ENCODE measurements at places on chromosomes 4 and X.
A peak's percentile ranks its signal among the peaks of the same experiment; 100 is the strongest.

DNA sequence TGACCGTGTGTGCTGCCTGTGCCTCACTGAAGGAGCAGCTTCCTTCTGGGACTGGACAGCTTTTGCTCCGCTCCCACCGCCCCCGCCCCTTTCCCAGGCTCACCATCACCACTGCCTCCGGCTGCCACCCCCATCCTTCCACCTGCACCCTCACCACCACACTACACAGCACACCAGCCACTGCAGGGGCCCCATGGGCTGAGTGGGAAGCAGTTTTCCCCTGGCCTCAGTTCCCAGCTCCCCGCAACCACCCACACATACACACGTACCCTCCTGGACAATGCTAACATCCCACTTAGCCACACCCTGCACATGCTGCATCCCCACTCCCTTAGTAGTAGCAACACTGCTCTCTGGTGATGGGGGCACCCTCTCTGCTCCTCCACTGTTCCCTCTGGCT is 29.6 kb upstream of the COX18 start:
- no peak for DNase-seq

DNA sequence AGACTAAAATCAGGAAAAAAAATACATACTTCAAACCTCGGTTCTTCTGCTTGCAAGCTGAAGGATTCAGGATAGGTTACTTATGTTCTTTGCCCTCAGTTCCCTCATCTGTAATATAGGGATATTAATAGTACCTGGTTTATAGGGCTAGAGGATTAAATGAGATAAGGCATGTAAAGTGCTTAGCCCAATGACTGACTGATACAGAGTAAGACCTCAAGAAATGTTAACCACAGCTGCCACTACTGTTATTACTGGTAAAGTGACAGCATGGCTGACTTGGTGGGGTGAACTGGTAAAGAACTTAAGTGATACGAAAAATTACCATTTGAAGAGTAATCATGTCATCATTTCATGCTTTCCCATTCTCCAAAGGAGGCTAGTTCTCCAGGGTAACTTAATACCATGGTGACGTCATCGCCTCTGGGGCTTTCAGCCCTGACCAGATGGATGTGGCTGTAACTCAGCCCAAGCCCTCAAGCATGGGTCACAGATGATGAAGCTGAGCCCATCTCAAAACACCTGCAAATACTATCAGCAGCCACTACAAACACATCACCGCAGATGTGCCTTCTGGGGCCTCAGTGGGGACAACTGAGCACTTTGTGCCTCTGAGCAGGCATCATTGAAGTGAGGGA is 44.5 kb upstream of the SCML1 start:
- DNase-seq = peak; percentile 90

- no peak for DNase-seq
Measured at GRCh38 chr4:37872310-37872988, 18.4 kb upstream of the TBC1D1 start.

DNA sequence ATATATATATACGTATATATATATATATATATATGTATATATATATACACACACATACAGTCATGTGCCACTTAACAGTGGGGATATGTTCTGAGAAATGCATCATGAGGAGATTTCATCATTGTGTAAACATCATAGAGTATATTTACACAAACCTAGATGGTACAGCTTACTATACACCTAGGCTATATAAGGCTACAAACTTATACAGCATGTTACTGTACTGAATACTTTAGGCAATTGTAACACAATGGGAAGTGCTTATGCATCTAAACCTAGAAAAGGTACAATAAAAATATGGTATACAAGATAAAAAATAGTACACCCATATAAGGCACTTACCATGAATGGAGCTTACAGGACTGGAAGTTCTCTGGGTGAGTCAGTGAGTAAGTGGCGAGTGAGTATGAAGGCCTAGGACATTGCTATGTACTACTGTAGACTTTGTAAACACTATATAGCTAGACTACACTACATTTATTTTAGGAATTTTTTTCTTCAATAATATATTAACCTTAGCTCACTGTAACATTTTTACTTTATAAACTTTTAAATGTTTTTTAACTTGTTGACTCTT is 13.2 kb upstream of the CCSER1 start:
- peak; percentile 12 for DNase-seq

DNA sequence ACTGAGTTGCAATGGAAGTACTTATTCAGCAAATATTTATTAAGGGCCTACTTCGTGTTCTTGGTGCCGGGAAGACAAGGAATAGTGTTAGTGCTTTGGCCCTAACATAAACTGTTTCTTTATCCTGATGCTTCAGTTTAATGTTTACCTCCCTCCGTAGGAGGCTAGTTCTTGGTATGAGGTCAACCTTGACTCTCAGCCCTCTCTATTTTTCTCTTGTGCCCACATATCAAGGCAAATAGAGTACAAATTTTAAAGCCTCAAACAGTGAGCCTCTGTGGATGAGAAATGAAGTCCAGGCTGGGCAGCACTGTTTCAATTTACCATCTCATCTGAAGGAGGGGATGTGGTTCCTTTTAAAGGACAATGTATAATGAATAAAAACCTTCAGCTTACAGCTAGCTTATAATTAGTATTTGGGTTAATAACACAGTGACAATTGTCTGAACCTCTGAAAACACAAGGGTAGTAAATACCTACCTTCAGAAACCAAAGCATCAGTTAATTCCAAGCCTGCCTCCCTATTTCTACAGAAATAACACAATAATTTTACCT is 68.5 kb downstream of the SH3RF1 start:
- DNase-seq = peak; percentile 51

- peak; percentile 15 for DNase-seq
Measured at GRCh38 chr4:101014417-101014816, 332.9 kb downstream of the PPP3CA start.

- DNase-seq = peak; percentile 30
Measured at GRCh38 chr4:41146716-41147506, 67.4 kb downstream of the APBB2 start.

- DNase-seq = no peak
Measured at GRCh38 chrX:30876367-30876766, 12.7 kb downstream of the TAB3 start.

GRCh38 chrX:17007134-17007768 is 60.8 kb downstream of the REPS2 start:
- peak; percentile 7 for DNase-seq

Measured in NCI-H69 (cell line).